Heart left ventricle (tissue), 16 donors: ENCODE measurements at places on chromosomes 1 and 21. TPM values are rescaled to one million over a fixed set of nuclear protein-coding genes. Genes with fewer than 3 reads are reported as not detected.

The LCE6A gene
- not detected for total RNA-seq

The CA14 gene
- total RNA-seq, result 4.2 TPM

The SELE gene
- total RNA-seq, result 0.63 TPM

The KRTAP11-1 gene
- not detected for total RNA-seq

The TRIM67 gene
- total RNA-seq, result not detected

The RRP1 gene
- total RNA-seq, result 6.0 TPM

The GUCA2B gene
- not detected for total RNA-seq

The LCE2C gene
- not detected for total RNA-seq

The GSTM1 gene
- total RNA-seq, result 19.6 TPM

The OR2T2 gene
- total RNA-seq, result not detected

The SLAMF7 gene
- total RNA-seq, result 28.0 TPM

The LYPD8 gene
- total RNA-seq, result not detected

The PAX7 gene
- total RNA-seq, result not detected

The FHL3 gene
- total RNA-seq, result 7.8 TPM

The MATN1 gene
- total RNA-seq, result not detected

The MTF2 gene
- 8.0 TPM for total RNA-seq

The PAPPA2 gene
- 1.1 TPM for total RNA-seq

The CLDN19 gene
- total RNA-seq, result not detected

The KRTAP19-3 gene
- not detected for total RNA-seq

The PRAMEF25 gene
- total RNA-seq, result not detected

The PTPN7 gene
- total RNA-seq, result 10.3 TPM

The PADI4 gene
- 0.42 TPM for total RNA-seq

The PIP5K1A gene
- total RNA-seq, result 48.8 TPM

The SPRR3 gene
- total RNA-seq, result not detected

The SPATA45 gene
- total RNA-seq, result not detected

The SFN gene
- not detected for total RNA-seq

The CFHR1 gene
- total RNA-seq, result not detected

The NIBAN1 gene
- 491 TPM for total RNA-seq

The TRPM2 gene
- 20.5 TPM for total RNA-seq

The ADAMTSL4 gene
- total RNA-seq, result 41.3 TPM

The FOXO6 gene
- 1.3 TPM for total RNA-seq

The DCDC2B gene
- not detected for total RNA-seq

The WNT4 gene
- 0.08 TPM for total RNA-seq

The TAL1 gene
- total RNA-seq, result 3.5 TPM

The SHISA4 gene
- total RNA-seq, result 262 TPM

The CEP104 gene
- total RNA-seq, result 26.7 TPM

The PDC gene
- total RNA-seq, result not detected

The IGSF3 gene
- 13.3 TPM for total RNA-seq

The LENEP gene
- total RNA-seq, result not detected

The OR2L3 gene
- total RNA-seq, result not detected

The ARTN gene
- not detected for total RNA-seq

The RGS4 gene
- total RNA-seq, result 17.7 TPM

The TIAM1 gene
- total RNA-seq, result 1.9 TPM

The KIF26B gene
- total RNA-seq, result 6.5 TPM
